GF-D8 (cell line): ENCODE measurements at places on chromosomes 13 and 19.

DNA sequence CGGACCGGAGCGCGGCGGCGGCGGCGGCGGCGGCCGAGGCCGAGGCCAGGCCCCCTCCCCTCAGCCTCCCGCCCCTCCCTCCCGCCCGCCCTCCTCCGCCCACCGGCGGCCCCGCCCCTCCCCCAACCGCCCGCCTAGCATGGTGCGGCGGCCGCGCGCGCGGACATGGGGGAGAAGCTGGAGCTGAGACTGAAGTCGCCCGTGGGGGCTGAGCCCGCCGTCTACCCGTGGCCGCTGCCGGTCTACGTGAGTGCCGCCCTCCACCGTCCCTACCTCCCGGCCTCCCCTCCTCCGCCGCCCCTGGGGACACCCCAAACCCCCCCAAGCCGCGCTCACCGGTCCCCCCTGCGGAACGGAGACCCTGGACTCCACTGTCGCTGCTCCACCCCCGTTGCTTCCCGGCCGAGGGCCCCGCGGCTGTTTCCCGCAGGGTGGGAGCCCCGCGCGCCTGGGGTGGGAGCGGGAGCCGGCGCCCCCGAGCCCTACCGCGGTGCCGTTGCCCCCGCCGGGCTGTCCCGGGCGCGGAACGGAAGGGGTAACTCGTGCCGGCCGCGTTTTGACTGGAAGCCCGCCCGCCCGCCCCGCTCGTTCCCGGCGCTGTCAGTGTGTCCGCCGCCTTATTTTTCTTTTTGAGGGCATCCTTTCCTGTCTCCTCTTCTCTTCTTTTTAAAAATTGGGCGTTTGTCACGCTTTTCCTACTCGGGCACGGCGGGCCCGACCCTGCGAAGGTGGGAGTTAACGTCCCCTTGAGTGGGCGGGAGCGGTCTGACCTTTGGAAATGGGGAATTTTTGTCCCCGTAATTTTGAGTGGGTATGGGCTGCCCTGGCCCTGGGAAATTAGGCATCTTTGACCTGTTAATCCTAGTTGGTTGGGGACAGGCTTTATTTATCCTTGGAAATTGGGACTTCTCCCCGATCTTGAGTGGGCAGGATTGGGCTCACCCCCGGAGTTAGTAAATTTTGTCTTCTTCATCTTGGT is 576 bp downstream of the DOT1L start:
- no peak for DNase-seq

- no peak for DNase-seq
These were observed 800.7 kb upstream of the SLITRK5 start for GRCh38 chr13:86870444-86870843.

DNA sequence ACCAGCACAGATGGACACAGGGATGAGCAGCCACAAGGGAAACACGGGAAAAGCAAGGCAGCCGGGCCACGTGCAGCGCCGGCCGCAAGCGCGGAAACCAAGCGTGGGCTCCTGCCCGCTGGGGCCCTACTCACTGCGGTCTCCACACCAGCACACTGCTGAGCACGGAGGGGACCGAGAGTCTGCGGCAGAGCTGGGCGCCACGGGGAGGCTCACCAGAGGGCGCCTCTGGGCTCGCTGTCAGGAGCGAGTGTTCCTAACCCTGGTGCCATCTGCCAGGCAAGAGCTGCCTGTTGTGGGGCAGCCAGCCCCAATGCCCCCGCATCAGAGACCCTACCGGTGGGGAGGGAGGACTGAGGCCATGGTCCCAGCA is 26.5 kb downstream of the MPND start:
- peak; percentile 54 for DNase-seq

- DNase-seq = no peak
These were observed 108.5 kb downstream of the SOX1 start for GRCh38 chr13:112175162-112176075.

DNA sequence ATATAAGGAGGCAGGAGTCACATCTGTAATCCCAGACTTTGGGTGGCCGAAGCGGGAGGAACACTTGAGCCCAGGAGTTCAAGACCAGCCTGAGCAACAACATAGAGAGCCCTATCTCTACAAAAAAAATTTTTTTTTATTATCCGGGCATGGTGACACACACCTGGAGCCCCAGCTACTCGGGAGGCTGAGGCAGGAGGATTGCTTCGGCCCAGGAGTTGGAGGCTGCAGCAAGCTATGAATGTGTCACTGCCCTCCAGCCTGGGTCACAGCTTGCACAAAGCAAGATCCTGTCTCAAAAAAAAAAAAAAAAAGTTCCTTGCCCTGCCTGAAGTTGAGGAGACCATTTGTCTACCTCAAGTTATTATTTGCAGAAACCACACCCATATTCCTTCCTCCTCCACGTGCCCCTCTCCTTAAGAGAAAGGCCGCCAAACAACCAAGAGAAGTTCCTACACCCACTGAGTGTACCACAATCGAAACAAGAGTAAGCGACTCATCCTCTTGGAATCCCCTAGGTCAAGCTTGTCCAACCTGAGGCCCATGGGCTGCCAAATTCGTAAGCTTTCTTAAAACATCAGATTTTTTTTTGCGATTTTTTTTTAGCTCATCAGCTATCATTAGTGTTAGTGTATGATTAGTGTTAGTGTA is 2.2 kb downstream of the ABCC4 start:
- DNase-seq = no peak

DNA sequence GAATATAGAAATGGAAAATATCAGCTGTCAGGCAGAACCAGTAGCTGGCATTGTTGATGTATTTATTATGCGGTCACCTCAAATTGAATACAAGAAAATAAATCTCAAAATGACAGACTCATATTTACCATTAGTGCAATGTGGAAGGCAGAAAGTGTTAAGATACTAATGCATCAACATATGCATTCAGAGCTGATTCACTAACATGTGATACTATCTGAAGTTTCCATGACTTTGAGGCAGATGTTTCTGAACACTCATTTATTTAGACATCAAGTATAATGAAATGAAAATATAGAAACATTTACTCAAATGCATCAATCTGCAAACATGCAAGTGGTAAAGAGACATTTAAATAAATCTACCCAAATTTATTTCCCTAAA is 474.2 kb upstream of the SLC10A2 start:
- DNase-seq = no peak

DNA sequence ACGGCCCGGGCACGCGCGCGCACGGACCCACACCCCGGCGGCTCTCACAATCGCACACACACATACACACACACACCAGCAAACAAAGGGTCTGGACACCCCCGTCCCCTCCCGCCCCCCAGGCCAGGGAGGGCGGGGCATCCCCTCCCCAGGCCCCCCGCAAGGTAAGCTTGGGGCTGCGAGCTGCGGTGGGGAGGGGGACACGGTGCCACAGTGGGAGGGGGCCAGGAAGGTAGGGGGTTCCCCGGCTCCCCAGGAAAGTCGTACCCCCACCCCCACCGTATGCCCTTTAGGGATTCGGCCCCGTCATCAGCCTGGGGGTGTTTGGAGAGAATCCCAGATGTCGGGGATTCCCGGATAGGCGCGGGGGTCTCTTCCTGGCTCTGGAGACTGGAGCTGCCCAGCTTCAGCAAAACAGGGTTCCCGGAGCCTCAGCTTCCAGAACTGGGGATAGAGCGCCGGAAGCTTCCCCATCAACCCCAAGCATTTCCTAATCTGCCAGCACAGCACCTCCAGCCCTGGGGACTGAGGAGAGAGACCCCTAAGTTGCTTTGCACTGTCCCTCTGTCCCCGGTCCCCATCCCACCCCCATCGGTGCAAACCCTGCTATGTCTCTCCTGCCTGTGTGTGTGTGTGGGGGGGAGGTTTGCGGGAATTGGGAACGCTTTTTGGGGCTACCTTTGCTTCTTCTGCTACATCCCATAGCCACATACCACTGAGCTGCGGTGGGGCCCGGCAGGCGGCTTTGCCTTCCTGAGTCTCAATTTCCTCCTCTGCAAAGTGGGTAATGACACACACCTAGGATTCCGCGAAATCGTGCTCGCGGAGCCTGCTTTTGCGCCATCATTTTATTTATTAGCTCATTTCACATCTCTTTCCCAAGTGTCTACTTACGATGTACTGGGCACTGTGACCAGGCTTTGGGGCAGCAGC is 1.8 kb upstream of the CDC37 start:
- DNase-seq = no peak

GRCh38 chr13:44237881-44238421 is 135.7 kb upstream of the SERP2 start:
- no peak for DNase-seq

DNA sequence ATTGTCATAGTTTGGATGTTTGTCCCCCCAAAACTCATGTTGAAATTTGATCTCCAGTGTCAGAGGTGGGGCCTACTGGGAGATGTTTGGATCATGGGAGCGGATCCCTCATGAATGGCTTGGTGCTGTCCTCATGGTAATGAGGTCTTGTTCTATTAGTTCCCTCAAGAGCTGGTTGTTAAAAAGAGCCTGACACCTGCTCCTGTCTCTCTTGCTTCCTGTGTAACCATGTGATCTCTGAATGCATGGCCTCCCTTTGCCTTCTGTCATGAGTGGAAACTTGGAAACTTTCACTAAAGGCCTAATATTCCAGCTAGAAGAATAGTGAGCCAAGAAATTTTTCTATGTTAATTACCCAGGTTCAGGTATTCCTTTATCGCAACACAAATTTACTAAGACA is 311.4 kb upstream of the ATXN8OS start:
- DNase-seq = no peak

GRCh38 chr19:5308451-5309437 is 31.9 kb downstream of the PTPRS start:
- no peak for DNase-seq

DNA sequence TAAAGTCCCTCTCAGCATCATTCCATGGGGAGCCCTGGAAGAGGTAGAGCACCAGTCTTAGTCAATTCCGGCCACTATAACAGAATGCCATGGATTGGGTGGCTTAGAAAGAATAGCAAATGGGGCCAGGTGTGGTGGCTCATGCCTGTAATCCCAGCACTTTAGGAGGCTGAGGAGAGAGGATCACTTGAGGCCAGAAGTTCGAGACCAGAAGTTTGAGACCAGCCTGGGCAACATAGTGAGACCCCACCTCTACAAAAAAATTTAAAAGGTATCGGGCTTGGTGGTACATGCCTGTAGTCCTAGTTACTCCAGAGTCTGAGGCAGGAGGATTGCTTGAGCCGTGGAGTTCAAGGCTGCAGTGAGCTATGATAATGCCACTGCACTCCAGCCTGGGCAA is 25.0 kb upstream of the SIN3B start:
- DNase-seq = no peak

- DNase-seq = peak; percentile 2
These were observed 16.1 kb downstream of the VSTM1 start for GRCh38 chr19:54047616-54048015.

GRCh38 chr13:72782717-72783116 is 784 bp downstream of the PIBF1 start:
- DNase-seq = no peak

DNA sequence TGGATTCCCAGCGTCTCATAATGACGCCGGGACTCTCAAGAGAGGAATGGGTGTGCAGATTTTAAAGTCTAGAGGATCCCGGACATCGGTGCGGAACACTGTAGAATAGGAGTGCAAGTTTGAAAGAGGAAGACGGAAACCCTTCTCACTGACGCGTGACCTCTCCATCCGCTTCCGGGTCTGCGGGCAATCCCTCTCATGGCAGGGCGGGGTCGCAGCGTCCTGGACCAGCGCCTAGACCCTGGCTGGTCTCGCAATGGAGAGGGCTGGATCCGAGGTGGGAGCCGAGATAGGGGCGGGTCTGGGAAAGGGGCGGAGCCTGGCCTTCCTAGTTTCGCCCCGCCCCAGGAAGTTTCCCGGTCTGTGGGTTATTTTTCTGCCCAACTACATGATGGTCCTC is 4.6 kb upstream of the ZNF845 start:
- no peak for DNase-seq
